ENCODE measurements at places on chromosomes 5 and 9. TPM values are rescaled to one million over a fixed set of nuclear protein-coding genes. Genes with fewer than 3 reads are reported as not detected.

ABLIM3 gene
- total RNA-seq, result 129 TPM

REEP2 gene
- 15.6 TPM for total RNA-seq

TNFAIP8 gene
- total RNA-seq, result 4.7 TPM

PITX1 gene
- total RNA-seq, result not detected

SLC6A7 gene
- not detected for total RNA-seq

PDE8B gene
- total RNA-seq, result 20.8 TPM

FOXE1 gene
- not detected for total RNA-seq

FAXDC2 gene
- 28.2 TPM for total RNA-seq

PIP5K1B gene
- 50.1 TPM for total RNA-seq
